ENCODE measurements at places on chromosomes 13 and 19. TPM values are rescaled to one million over a fixed set of nuclear protein-coding genes. Genes with fewer than 3 reads are reported as not detected.

MBD3L1 gene
- total RNA-seq, result not detected

LILRA2 gene
- not detected for total RNA-seq

CLEC4M gene
- total RNA-seq, result not detected

ZNF749 gene
- total RNA-seq, result 12.5 TPM

EPS8L1 gene
- 6.8 TPM for total RNA-seq

BCAM gene
- 95.2 TPM for total RNA-seq

PRTN3 gene
- total RNA-seq, result not detected

PNMA8B gene
- total RNA-seq, result not detected

EMC10 gene
- 151 TPM for total RNA-seq

PSG11 gene
- not detected for total RNA-seq

ZNF799 gene
- 1.5 TPM for total RNA-seq

ZSCAN4 gene
- not detected for total RNA-seq

CYP2F1 gene
- total RNA-seq, result not detected

ZNF814 gene
- 2.4 TPM for total RNA-seq

DLEU7 gene
- not detected for total RNA-seq

CEBPA gene
- total RNA-seq, result 11.2 TPM

ATP13A1 gene
- total RNA-seq, result 34.6 TPM

C3 gene
- total RNA-seq, result 47.6 TPM

CGB2 gene
- total RNA-seq, result 0.41 TPM

SLC15A1 gene
- not detected for total RNA-seq

KCNK6 gene
- total RNA-seq, result 5.4 TPM

COX7A1 gene
- not detected for total RNA-seq

All from A549 treated with ZK216348 at 1 μM for 4 hours (cell line).